Smooth muscle cell of the pulmonary artery (primary cell): ENCODE measurements at places on chromosomes 12 and 14. TPM values are rescaled to one million over a fixed set of nuclear protein-coding genes. Genes with fewer than 3 reads are reported as not detected.

The ELK3 gene
- 20.3 and 21.5 TPM in 2 replicates for total RNA-seq

The OR10G3 gene
- not detected in 2 replicates for total RNA-seq

The RNU4-1 gene
- under 0.01 TPM in 1 of 2 replicates, not detected in the other for total RNA-seq

The ATL1 gene
- total RNA-seq: 4.0 and 6.0 TPM in 2 replicates

The CACNA1C gene
- 8.9 and 10.0 TPM in 2 replicates for total RNA-seq

The STAB2 gene
- total RNA-seq: 0.33 TPM in 1 of 2 replicates, not detected in the other

The ARHGAP9 gene
- total RNA-seq: 0.07 and 0.33 TPM in 2 replicates

The GPX2 gene
- total RNA-seq: not detected in 2 replicates

The BLOC1S1 gene
- 36.1 and 41.2 TPM in 2 replicates for total RNA-seq
